Activated CD4-positive, alpha-beta T cell treated with anti-CD3 and anti-CD28 coated beads, Interleukin-2, amount 50 U/mL, for 48 hours (primary cell): ENCODE measurements at places on chromosomes 2 and 18.

- no peak for DNase-seq
Measured at GRCh38 chr2:225820826-225821225, 421.3 kb downstream of the NYAP2 start.

GRCh38 chr2:31831585-31831984, 179.2 kb downstream of the MEMO1 start:
- DNase-seq: no peak

DNA sequence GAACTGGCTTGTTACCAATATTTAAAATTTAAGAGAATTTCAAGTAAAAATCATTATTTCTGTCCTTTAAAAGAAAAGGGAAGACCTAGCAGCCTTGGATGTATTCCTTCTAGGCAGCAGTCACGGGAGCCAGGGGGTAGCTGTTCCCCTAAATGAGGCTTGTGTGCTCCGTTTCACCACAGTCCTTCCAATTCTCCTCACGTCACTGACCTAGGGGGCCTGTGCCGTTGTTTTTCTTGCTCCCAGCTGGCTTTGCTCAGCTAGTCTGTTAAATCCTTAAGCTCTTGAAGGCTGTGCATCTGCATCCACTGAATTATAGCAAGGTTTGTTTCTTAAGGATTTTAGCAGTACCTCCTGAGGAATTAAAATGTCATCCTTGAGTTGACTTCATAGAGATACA, 9.9 kb downstream of the KLHL23 start:
- DNase-seq: no peak

- no peak for DNase-seq
Measured at GRCh38 chr2:29562896-29563295, 358.5 kb downstream of the ALK start.

DNA sequence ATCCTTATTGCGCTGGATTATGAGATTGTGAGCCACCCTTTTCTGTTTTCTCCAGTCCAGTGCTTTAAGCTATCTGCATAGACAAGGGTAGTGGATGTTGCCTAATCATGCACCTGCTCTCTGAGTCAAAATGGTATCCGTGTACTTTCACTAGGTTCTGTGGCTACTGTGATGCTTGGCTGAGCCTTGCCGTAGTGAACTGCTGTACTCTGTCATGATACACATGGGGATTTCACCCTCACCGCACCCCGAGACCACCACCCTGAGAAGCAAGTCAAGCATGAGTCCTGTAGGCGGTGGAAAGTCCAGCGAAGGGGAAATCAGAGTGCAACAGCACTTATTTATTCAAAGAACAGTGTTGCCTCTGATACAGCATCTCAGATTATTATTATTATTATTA, 55.0 kb downstream of the ARHGAP25 start:
- DNase-seq: peak; percentile 56

DNA sequence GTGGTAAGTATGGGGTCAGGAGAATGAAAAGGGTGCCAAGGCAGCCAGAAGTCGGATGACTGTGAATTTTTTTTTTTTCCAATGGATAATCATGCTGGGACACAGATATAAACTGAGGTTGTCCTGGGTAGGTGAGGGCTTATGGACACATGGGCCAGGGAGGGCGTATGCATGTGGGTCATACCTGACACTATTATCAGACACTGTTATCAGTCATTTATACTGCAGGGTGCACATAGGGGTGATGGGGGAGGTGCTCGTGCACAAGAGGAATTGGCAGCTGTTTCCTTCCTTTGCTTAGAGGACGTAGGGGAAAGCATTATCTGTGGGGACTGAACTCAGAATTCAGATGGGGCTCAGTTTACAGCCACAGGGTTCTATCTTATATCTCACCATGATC, 10.1 kb downstream of the CTIF start:
- no peak for DNase-seq

DNA sequence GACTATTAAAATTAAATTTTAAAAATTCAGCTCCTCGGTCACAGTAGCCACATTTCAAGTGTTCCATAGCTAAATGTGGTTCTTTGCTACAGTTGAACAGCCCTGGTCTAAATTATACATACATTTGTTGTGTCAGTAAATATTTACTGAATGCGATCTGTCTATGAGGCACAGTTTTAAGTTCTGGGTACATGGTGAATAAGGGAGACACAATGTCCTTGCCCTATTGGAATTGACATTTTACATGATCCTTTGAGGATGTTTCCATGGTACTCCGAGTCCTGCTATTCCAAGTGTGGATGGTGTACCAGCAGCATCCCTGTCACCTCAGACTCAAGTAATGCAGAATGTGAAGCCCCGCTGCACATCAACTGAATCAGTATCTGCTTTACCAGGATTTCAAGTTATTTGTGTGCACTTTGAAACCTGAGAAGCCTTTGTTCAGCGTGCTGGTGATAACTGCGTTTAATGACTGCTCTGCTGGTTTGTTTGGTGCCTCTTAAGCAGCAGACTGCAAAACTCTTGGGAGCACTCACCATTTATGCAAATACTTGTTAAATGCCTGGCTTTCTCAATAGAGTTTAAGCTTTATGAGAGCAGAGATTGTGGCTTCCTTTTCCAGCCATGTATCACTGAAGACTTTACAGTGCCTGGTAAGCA, 1.5 kb downstream of the GALNT1 start:
- DNase-seq: no peak

- DNase-seq: no peak
Measured at GRCh38 chr2:155111070-155111469, 412.6 kb downstream of the KCNJ3 start.

DNA sequence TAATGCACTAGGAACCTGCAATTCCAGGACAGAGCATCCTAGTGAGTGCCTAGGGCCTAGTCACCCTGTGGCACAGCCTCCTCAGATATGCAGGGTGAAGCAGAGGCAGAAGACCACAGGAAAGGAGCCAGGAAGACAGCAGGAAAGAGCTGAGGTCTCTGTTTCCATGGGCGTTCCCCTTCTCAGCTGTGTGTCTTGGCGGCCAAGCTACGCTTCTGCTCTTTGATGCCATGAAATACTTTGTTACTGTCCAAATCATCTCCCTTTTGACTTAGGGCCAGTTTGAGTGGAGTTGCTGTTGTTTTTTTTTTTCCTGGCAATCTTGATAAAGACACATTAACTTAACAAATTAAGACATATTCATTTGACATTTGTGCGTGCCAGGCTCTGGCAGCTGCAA, 67.3 kb downstream of the APOB start:
- DNase-seq: no peak

- DNase-seq: no peak
Measured at GRCh38 chr18:34031810-34032209, 192.9 kb downstream of the NOL4 start.

- DNase-seq: no peak
Measured at GRCh38 chr2:177467646-177468045, 75.1 kb downstream of the AGPS start.

DNA sequence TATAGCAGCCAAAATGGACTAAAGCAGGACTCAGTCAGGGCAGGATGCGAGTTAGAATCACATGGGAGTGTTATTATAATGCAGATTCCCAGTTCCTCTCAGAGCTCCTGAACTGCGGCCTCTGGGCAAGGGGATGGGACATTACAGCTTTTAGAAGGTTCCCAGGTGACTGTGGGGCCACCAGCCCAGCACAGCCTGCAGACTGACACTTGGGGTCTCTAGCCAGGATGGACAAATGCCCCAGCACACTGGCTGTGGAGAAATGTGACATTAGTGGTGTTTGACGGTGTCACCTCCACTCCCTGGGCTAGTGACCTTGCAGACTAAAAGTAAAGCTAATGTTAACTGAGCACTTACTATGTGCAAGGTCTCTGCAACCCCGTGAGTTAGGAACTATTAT, 238.0 kb upstream of the HS6ST1 start:
- DNase-seq: no peak

DNA sequence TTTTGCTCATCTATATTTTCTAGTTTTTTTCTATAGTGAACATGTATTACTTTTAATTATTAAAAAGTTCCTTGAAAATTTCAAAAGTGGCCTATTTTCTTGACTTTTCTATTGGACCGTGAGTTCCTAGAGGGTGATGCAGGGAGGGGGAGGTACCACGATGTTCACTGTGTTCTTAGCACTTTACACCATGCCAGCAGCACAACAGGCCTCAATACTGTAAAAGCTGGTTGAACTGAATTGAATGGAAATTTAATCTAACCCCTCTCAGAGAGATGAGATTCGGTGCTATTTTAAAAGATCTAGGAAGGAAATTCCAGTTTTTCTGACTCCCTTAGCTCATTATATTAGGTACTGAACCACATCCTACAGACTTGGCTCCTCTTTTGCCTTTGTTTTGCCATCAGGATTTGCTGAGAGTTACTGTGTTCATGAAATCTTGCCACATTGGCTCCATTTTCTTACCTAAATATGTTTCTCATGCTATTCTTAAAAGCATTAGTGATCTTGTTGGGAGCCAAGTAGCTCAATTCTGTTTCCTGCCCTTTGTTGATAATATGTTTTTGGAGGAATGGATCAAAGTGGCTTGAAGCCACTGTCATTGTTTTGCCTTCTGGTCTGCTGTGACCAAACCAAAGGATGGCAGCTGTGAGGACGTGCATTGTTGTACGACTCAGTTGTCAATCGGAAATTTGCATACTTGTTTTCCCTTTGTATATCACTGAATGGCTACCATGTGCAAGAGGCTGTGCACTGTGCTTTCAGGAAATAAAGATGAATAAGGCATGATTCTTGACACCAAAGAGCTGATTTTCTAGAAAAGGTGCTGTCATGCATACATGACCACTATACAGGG, 25.3 kb downstream of the MYO1B start:
- no peak for DNase-seq

- no peak for DNase-seq
Measured at GRCh38 chr2:60880643-60881046, 729 bp upstream of the REL start.

- no peak for DNase-seq
Measured at GRCh38 chr18:36595046-36595817, 233.6 kb downstream of the TPGS2 start.

DNA sequence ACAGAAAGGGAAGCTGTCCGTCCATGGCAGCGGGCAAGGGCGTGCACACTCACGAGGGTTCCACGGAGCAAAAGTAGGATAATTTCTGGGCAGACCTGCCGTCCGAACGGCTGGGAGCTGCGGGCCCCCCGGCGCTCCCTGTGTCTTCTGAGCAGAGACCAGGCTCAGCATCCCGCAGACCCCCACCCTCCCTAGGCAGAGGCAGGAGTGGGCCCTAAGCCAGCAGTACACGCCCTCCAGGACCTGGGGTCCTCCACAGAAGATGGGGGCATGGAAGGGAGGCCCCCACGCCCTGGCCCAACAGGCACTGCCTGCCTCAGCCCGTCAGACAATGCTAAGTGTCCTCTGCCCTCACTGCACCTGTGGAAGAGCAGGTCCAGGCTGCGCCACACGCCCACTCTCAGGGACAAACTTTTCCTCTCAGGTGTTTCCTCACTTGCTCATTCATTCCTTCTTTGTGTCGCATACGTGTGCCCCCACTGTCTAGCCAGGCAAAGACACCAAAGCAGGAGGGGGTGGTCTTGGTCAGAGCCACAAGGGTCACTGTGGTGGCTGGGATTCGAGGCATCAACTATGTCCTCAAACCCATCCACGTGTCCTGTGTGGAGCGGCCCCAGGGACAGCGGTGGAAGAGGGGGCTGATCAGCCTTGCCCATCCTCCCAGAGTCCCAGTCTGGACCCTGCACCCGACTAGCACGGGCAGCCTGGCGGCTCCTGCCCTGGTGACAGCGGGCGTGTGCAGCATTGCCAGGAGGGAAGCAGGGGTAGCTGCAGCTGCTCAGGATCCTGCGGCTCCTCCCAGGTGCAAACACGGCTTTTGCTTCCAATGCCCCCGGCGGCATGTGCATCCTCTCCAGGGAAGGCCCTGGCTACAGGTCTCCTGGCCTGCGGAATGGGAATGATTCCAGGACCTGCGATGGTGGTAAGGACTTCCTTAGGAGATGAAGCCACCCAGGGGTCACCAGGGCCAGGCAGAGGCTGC, 2.4 kb upstream of the GPC1 start:
- DNase-seq: no peak

DNA sequence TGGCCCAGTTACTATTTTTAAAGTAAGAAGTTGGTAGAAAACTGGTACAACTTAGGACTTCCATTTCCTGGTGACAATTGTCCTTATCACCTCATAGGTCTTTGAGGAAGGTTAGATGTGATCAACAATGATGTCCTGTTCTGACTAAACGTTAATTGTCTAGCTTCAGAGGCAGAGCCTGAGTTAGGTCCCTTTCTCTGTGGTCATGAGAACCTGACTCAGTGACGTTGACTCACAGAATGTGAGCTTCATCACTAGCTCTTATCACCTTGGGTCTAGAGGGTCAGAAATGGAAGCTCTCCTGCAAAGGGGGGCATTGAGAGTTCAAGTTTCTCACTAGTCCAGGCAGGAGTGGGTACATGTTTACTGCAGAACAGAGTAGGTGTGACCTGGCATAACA, 60.6 kb upstream of the ATP8B1 start:
- DNase-seq: no peak

GRCh38 chr2:46962751-46963150, 47.1 kb upstream of the MCFD2 start:
- DNase-seq: no peak

- DNase-seq: no peak
Measured at GRCh38 chr18:189254-189653, 30.9 kb downstream of the USP14 start.

GRCh38 chr2:48205137-48205798, 299.0 kb upstream of the FBXO11 start:
- no peak for DNase-seq

- DNase-seq: no peak
Measured at GRCh38 chr2:15714609-15715008, 122.9 kb downstream of the DDX1 start.

- no peak for DNase-seq
Measured at GRCh38 chr2:165017966-165018596, 62.8 kb upstream of the SLC38A11 start.

DNA sequence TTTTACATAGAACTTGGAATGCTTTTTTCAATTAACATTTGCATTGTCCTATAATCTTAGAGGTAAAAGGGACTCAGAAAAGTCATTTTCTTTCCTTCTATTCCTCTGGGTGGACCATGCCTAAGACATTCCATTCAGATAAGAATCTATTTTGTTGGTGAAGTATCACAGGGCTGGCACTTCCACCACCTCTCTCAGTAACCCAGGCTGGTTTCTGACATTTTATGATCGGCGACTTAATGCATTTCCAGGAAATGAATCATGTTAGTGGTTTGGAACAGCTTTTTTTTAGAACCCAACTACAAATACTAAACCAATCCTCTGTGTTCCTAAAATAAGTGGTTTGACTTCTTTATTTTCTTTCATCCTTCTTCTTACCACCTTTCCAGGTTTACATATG, 27.0 kb downstream of the GAD1 start:
- DNase-seq: no peak

GRCh38 chr2:33730193-33730592, 131.1 kb upstream of the FAM98A start:
- DNase-seq: no peak
